Hippocampal formation (tissue), 2 donors: ENCODE measurements at places on chromosomes 3 and 15.

- DNase-seq = no peak
Measured at GRCh38 chr3:32297366-32297765, 58.9 kb downstream of the CMTM8 start.

GRCh38 chr3:111072031-111072921 is 660 bp downstream of the NECTIN3 start:
- no peak for DNase-seq

DNA sequence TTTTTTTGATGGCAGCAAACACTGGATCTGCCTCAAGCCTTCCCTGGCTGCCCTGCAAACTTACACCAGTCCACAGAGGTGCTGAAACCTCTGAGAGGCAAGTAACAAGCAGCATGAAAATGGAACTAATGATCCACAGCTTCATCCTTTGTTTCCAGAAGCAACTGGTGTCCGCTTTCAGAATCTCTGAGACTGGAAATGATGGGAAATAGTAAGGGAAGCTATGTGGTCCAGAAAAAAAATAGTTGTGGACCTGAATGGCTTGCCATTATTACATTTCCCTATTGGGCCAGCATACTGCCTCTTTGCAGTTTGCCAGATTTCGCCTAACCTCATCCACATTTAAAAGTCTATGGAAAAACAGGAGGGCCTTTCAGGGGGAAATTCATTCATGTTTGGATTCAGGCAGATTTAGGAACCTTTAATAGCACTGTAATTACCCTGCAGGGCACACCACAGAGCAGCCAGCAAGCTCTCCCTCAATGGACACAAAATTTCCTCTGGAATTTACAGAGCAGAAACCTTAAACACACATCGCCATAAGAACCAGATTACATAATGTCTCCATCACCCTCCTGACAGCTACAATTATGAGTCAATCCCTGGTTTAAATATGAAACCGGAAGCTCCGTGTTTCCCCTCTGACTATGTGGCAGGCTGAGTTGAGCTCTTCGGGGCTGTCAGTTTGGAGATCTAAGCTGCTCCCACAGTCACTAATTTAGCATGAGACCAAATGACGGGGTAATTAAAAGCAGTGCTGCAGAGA is 134.4 kb downstream of the TMCO5A start:
- no peak for DNase-seq

DNA sequence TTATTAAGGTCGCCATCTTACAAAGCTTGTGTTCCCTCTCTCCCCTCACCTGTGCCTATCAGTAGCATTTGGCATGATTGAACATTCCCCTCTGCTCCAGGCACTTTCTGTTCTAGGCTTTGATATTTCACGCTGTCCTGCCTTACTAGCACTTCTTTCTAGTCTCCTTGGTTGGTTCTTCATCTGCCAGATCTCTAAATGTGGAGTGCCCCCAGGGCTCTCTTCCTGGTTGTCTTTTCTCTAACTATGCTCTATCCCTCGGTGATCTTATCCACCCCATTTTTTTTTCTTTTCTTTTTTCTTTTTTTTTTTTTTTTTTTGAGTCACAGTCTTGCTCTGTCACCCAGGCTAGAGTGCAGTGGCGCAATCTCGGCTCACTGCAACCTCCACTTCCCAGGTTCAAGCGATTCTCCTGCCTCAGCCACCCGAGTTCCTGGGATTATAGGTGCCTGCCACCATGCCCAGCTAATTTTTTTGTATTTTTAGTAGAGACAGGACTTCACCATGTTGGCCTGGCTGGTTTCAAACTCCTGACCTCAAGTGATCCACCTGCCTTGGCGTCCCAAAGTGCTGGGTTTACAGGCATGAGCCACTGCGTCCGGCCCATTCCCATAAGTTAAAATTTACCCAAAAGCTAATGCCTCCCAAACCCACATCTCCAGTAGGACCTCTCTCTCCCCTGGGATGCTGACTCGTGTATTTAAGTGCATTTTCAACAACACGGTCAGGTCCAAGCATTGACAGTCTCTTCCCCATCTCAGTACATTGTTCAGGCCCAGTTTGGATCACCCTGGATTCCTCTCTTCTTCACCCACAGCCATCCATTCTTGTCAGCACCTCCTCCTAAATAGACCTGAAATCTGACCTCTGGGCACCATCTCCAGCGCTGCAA is 5.2 kb downstream of the NUSAP1 start:
- DNase-seq = no peak

DNA sequence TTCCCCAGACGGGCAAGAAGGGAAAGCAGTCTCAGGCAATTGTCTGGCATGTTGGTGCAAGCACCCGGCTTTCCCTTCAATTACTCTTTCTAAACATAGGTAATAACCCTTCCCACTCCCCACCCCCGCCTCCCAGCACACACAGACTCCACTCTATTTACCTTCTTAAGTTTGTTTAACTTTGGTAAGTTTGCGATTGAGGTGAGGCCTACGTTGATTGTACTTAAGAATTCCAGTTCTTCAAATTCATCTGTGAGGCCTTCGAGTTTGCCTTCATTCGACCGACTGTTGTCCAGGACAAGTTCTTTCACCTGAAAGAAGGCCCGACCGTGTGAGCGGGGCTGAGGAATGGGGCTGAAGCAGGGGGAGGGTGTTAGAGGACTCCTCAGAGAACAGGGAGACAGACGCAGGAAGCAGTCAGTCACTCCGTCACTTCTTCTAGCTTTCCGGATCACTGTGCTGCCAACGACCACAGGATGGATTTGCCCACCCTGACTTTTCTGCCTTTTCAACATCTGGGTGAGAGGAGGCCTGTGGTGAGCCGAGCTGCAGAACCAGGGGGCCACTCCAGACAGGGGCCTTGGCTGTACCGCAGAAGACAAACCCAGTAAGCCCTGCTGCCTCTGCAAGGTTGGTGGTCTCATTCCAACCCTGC is 33.0 kb downstream of the ANP32A start:
- DNase-seq = no peak

GRCh38 chr15:38688761-38689160 is 124.1 kb upstream of the RASGRP1 start:
- DNase-seq = no peak

DNA sequence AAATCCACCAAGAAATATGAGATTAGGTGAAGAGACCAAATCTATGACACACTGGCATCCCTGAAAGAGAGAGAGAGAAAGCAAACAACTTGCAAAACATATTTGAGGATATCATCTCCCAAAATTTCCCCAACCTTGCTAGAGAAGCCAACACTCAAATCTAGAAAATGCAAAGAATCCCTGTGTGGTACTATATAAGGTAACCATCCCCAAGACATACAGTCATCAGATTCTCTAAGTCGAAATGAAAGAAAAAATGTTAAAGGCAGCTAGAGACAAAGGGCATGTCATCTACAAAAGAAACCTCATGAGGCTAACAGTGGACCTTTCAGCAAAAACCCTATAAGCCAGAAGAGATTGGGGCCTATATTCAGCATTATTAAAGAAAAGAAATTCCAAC is 622.1 kb upstream of the LMCD1 start:
- DNase-seq = no peak

DNA sequence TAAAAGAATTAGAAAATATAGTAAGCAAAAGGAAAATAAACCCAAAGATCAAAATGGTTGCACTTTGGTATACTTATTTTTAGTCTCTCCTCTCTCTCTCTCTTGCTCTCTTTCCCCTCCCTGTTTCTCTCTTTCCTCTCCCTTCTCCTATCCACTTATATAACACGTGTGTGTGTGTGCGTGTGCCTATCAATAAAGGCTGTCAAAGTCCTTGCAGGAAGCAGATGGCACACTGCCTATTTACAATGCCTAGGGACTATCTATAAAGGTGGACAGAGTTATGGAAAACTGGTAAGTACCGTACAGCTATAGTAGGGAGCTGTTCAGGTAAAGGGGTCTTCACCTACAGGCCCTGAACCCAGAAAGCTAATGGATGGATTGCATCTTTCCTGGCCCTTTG is 161.6 kb downstream of the SQOR start:
- DNase-seq = no peak

- peak; percentile 35 for DNase-seq
Measured at GRCh38 chr3:4826237-4827100, 152.8 kb upstream of the BHLHE40 start.

GRCh38 chr15:49901321-49901720 is 217.7 kb downstream of the ATP8B4 start:
- DNase-seq = no peak

GRCh38 chr15:51770902-51771301 is 19.5 kb downstream of the TMOD2 start:
- DNase-seq = no peak

DNA sequence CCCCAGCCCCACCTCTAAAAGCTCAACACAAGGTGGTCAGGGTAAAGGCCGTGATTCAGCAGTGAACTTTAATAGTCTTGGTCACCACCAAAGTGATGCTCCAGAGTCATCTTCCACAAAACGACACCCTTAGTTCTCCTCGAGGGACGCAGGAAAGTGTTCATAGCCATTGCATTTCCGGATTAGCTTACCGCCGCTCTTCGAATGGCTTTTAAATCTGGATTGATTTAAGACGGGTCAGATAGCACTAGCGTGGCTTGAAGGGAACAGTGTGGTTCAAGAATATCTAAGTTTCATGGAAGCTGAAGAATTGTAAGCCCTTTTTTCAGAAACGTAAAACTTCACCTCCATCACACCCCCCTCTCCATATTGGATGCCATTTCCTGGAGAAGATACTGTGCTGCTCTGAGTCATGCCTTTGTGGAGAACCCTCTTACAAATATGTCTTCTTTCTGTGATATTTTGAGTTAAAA is 829 bp downstream of the RNF7 start:
- no peak for DNase-seq

- no peak for DNase-seq
Measured at GRCh38 chr3:108180194-108180593, 42.0 kb downstream of the IFT57 start.

DNA sequence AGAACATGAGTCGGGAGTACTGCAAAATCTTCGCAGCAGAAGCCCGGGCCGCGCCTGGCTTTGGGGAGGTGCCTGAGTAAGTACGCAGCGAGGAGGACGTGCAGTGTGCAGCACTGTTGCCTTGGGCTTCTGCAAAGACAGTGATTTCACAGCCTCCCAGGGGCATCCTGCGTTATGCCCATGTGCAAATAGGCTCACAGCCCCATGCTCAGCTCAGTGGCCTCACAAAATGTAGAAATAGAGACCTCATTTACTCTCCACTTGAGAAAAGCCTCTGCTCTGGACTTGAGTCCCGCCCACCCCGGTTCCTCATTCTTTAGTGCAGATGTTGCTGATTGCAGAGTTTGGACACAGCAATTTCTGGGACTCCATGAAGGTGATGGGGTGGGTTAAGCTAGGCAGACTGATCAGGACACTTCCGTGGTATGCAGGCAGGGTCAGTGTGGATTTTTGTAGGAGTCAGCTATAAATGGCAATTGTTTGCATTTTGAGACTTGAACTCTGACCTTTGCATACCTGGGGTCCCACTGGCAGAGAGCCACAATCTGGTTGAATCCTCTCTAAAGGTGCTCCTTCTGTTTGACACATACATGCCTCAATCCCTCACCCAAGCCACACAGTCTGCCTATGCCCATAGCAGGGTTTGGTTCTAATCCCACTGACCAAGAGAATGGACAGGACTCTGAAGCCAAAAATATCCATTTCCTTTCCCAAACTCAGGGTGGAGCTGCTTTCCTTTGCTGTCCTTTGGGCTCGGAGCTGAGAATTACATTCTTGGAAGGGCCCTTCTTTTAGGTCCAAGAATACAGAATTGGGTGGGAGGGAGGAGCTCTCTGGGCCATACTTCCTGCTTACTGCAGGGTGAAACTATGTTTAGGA is 20.7 kb upstream of the SLC28A1 start:
- no peak for DNase-seq

DNA sequence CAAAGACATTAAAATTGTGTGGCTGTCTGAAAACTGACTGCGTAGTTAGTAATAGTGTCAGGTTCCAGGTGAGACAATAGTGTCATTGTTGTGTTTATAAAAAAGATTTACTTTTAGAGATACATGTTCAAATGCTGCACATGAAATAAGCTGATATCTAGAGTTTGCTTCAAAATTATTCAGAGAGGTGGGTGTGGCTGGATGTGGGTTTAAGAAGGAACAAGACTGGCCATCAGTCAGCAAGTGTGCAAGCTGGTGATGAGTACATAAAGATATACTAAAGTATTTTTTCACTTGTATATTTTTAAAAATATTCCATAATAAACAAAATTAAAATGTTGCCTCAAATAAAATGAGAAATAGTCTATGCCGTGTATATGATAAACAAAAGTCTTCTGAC is 190.6 kb downstream of the ARRDC4 start:
- DNase-seq = no peak

GRCh38 chr15:73700041-73700842 is 16.1 kb downstream of the CD276 start:
- peak; percentile 81 for DNase-seq

GRCh38 chr3:44883999-44884431 is 9.6 kb downstream of the TGM4 start:
- DNase-seq = no peak

DNA sequence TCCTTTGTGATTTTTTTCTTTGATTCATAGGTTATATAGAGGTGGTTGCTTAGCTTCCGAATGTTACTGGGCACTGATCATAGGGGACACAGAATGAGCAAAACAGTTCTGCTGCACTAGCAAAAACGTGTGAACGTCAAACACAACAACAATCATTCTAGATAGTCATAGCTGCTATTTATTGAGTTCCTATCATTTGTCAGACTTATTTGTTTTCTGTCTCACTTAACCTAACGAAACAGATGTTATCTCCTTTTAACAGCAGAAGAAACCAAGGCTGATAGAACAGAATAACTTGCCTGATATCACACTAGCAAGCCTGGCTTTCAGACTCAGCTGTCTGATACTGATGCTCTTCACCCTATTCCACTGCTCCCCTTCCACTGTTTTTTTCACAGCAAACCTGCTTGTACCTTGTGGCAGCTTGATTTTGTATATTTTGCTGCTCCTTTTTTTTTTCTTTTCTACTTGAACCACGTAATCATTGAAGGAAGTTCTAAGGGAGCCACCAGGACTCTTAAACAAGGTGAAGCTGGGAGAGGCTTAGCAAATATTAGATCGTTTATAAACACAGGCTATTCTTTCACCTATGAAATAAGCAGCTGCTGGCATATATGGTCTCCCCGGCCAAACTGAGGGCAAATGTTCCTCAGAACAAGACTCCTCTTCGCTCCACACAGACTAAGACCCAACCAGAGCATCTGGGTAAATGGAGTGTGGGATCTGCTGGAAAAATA is 78.8 kb downstream of the MCF2L2 start:
- DNase-seq = no peak

DNA sequence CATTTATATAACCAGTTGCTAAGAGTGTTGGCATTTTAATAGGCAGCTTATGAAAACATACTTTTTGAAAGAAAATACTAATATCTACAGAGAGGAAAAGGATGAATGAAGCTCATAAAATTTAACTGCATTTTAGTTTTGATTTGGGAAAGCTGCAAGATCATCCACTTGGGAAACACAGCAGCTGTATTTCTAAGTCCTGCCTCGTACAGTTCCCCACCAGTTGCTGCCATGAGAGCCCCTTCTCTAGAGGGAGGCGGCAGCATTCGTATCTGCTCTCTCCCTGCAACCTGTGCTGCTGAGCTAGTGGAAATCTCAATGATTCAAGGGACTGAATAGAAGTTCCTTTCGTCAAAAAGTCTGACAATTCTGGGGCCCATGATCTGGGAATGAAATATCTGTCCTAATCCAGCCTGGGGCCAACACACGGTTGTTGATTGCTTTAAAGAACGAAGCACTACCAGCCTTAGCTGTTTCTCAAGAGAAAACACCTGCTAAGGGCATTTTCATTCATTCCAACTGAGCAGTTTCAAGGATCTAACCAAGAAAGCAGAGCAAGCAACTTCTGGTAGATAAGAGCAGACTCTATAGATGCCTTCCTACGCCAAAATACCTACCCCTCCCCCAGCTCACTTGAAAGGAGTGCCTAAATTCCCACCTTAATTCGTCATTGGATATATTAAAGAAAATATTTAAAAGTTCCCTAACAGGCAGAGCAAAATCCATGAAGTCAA is 223.7 kb downstream of the MAGI1 start:
- DNase-seq = no peak

GRCh38 chr3:123807820-123808219 is 76.3 kb downstream of the MYLK start:
- no peak for DNase-seq
